Ovary (tissue), 10 donors: ENCODE measurements at places on chromosomes 3 and 15.
A peak's percentile ranks its signal among the peaks of the same experiment; 100 is the strongest.

- DNase-seq = no peak
- H3K4me1 ChIP-seq = no peaks in the 10 kb centered on the region
- H3K36me3 ChIP-seq = no peaks in the 10 kb centered on the region
- H3K27ac ChIP-seq = no peak overlapping the region
- H3K4me3 ChIP-seq = no peak overlapping the region
- H3K27me3 ChIP-seq = no peaks in the 10 kb centered on the region
Observed at GRCh38 chr3:184506561-184506991, 55.0 kb upstream of the EPHB3 start.

GRCh38 chr15:68281008-68281407, 3.5 kb downstream of the FEM1B start:
- no peak for DNase-seq
- H3K4me3 ChIP-seq = peak overlapping the region; percentile 54
- no peak overlapping the region for H3K27ac ChIP-seq
- H3K4me1 ChIP-seq = peaks cover 13% of the 10 kb centered on the region
- H3K27me3 ChIP-seq = no peaks in the 10 kb centered on the region
- no peaks in the 10 kb centered on the region for H3K36me3 ChIP-seq

DNA sequence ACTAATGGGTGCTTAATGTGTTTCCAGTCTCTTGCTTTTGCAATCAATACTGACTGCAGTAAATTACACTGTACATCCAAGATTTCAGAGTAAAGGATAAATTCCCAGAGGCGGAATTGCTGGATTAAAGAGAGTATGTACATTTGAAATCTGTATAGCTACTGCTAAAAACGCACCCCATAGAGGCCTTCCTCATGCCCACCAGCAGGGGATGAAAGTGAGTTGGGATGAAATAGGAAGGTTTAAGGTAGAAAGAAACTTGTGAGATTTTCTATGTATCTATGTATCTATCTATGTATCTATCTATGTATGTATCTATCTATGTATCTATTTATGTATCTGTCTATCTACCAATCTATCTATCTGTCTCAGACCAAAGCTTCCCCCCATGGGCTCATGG, 28.4 kb downstream of the TMEM44 start:
- no peak overlapping the region for H3K27ac ChIP-seq
- H3K36me3 ChIP-seq = no peaks in the 10 kb centered on the region
- no peaks in the 10 kb centered on the region for H3K27me3 ChIP-seq
- DNase-seq = no peak

GRCh38 chr3:161879470-161879869, 382.9 kb downstream of the OTOL1 start:
- H3K4me1 ChIP-seq = no peaks in the 10 kb centered on the region
- H3K27ac ChIP-seq = no peak overlapping the region
- no peak for DNase-seq
- H3K36me3 ChIP-seq = no peaks in the 10 kb centered on the region

- no peaks in the 10 kb centered on the region for H3K4me1 ChIP-seq
- H3K27me3 ChIP-seq = no peaks in the 10 kb centered on the region
- no peak overlapping the region for H3K27ac ChIP-seq
- H3K4me3 ChIP-seq = no peak overlapping the region
Observed at GRCh38 chr15:39801641-39802309, 19.1 kb upstream of the FSIP1 start.

GRCh38 chr3:134211797-134212196, 38.9 kb downstream of the RYK start:
- peaks cover 8% of the 10 kb centered on the region for H3K4me1 ChIP-seq
- DNase-seq = no peak
- H3K27me3 ChIP-seq = no peaks in the 10 kb centered on the region
- H3K27ac ChIP-seq = no peak overlapping the region

DNA sequence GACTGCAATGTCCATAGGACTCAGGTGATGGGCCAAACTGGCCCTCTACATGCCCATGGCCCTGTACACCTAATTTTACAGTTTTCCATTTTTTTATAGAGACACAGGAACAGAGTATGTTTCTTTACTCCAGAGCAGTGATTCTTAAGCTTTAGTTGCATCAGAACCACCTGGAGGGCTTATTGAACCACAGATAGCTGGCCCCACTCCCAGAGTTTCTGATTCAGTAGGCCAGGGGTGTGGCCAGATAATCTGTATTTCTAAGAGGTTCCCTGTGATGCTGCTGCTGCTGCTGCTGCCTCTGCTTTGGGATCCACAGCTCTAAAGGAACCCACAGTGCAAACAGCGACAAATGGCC, 5.1 kb downstream of the RBP1 start:
- no peaks in the 10 kb centered on the region for H3K27me3 ChIP-seq
- no peak overlapping the region for H3K4me3 ChIP-seq
- H3K36me3 ChIP-seq = no peaks in the 10 kb centered on the region
- DNase-seq = no peak
- H3K4me1 ChIP-seq = peaks cover 57% of the 10 kb centered on the region

GRCh38 chr3:179768080-179768479, 115.2 kb downstream of the USP13 start:
- no peak for DNase-seq
- H3K27me3 ChIP-seq = no peaks in the 10 kb centered on the region
- no peak overlapping the region for H3K4me3 ChIP-seq
- no peaks in the 10 kb centered on the region for H3K36me3 ChIP-seq
- H3K27ac ChIP-seq = no peak overlapping the region

DNA sequence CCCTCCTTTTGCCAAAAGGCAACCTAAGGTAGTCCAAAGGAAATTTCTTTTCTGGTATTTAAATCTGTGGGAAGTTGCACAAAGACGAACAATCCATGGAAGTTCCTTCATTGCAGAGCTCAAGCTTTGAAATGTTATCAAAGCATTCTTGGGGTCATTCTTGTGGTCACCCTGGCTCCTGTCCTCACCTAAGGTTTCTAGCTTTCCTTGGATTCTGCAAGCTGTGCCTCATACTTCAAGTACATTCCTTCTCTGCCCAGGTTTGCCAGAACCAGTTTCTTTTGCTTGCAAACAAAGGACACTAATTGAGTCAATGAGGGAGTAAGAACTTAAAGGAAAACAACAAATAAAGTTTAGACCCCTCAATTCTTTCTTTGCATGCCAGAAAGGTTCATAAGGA, 329.8 kb upstream of the PDZRN3 start:
- no peaks in the 10 kb centered on the region for H3K27me3 ChIP-seq
- H3K36me3 ChIP-seq = no peaks in the 10 kb centered on the region
- H3K4me1 ChIP-seq = no peaks in the 10 kb centered on the region
- H3K27ac ChIP-seq = no peak overlapping the region
- no peak overlapping the region for H3K4me3 ChIP-seq
